GM23338 (cell line): ENCODE measurements at places on chromosomes 6 and 20.

DNA sequence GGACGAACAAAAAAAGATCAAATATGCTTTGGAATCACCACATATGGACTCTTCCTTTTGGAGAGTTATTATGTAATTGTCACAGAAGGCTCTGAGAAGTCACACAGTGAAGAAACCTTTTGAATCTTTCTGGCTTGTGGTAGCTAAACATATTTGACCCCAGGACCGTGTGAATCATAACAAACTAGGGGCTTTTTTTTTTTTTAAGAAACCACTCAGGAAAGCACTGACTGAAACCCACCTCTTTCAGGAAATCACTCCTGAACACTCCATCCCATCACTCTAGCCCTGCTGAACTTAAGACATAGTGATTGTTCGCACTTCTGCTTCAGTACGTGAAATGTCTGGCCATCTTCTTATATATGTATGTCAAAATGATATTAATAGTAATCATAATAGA, 495.9 kb upstream of the ARID1B start:
- DNase-seq = no peak
- H3K36me3 ChIP-seq = 0 out of 2 replicates have a peak, but pooled peaks cover 3% of the 10 kb centered on the region
- H3K4me3 ChIP-seq = no peak overlapping the region
- H3K4me1 ChIP-seq = no peaks in the 10 kb centered on the region
- H3K27me3 ChIP-seq = no peaks in the 10 kb centered on the region

GRCh38 chr6:14762077-14762476, 483.8 kb upstream of the JARID2 start:
- no peak overlapping the region for H3K4me3 ChIP-seq
- H3K4me1 ChIP-seq = peaks cover 14% of the 10 kb centered on the region
- H3K36me3 ChIP-seq = no peaks in the 10 kb centered on the region
- DNase-seq = no peak
- no peak overlapping the region for H3K27ac ChIP-seq

DNA sequence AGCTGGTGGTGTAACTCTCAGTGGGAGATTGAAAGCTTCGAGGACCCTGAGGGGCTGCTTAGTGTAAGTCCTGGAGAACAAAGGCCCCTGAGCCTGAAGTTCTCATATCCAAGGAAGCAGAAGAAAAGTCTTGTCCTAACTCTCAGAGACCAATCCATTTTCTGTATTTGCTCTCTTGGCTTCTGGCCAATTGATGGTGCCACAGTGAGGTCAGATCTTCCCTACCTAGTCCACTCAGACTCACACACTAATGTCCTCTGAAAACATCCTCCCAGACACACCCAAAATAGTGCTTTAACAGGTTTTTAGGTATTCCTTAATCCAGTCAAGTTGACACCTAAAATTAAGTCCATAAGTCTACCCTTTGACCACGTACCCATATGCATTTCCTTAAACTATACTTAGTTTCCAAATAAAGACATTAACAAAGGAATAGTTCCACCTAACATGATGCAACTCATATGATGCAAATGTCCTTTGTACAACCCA, 29.4 kb downstream of the ZNF292 start:
- no peak for DNase-seq
- no peak overlapping the region for H3K4me3 ChIP-seq
- peaks cover 58% of the 10 kb centered on the region for H3K4me1 ChIP-seq
- no peaks in the 10 kb centered on the region for H3K36me3 ChIP-seq
- H3K27me3 ChIP-seq = no peaks in the 10 kb centered on the region

GRCh38 chr6:53306819-53307347, 41.9 kb downstream of the ELOVL5 start:
- H3K4me1 ChIP-seq = peaks cover 45% of the 10 kb centered on the region
- no peaks in the 10 kb centered on the region; the same call in 1 of the 2 replicates for H3K36me3 ChIP-seq
- H3K27ac ChIP-seq = no peak overlapping the region
- H3K27me3 ChIP-seq = no peaks in the 10 kb centered on the region
- no peak overlapping the region for H3K4me3 ChIP-seq
